Cardiac atrium fibroblast (primary cell): ENCODE measurements at places on chromosomes 7 and 10. TPM values are rescaled to one million over a fixed set of nuclear protein-coding genes. Genes with fewer than 3 reads are reported as not detected.

Gene AEBP1
- 28.5 and 75.8 TPM in 2 replicates for total RNA-seq

Gene CALML5
- not detected in 2 replicates for total RNA-seq

Gene TMEM229A
- 2.1 and 3.2 TPM in 2 replicates for total RNA-seq

Gene TRPV5
- total RNA-seq = not detected in 2 replicates

Gene VPS37D
- total RNA-seq = 2.8 and 3.6 TPM in 2 replicates

Gene EBF3
- 21.1 and 38.5 TPM in 2 replicates for total RNA-seq

Gene VAX1
- not detected in 2 replicates for total RNA-seq

Gene CD36
- 0.18 and 0.32 TPM in 2 replicates for total RNA-seq

Gene H2AZ2
- 83.8 and 139 TPM in 2 replicates for total RNA-seq

Gene CFAP70
- total RNA-seq = 0.16 and 0.18 TPM in 2 replicates

Gene NOLC1
- 51.5 and 65.0 TPM in 2 replicates for total RNA-seq

Gene PRSS37
- total RNA-seq = not detected in 2 replicates

Gene PTPN20
- not detected in 2 replicates for total RNA-seq

Gene CLRN3
- not detected in 2 replicates for total RNA-seq

Gene CFAP46
- 0.81 TPM in 1 of 2 replicates, not detected in the other for total RNA-seq

Gene RASA4B
- total RNA-seq = 0.18 and 1.1 TPM in 2 replicates

Gene SPDYE9
- not detected in 2 replicates for total RNA-seq
